Urinary bladder (tissue), 4 donors: ENCODE measurements at places on chromosomes 2 and 18. TPM values are rescaled to one million over a fixed set of nuclear protein-coding genes. Genes with fewer than 3 reads are reported as not detected.

- no peak for DNase-seq
These were observed 131.5 kb downstream of the CAPN13 start for GRCh38 chr2:30675758-30676157.

GRCh38 chr18:63058521-63058920 lies 261.0 kb downstream of the BCL2 start:
- no peak for DNase-seq

- no peak for DNase-seq
These were observed 427.3 kb downstream of the TSN start for GRCh38 chr2:122182616-122183355.

- DNase-seq = no peak
These were observed 216.6 kb downstream of the RTP5 start for GRCh38 chr2:242085941-242086621.

DNA sequence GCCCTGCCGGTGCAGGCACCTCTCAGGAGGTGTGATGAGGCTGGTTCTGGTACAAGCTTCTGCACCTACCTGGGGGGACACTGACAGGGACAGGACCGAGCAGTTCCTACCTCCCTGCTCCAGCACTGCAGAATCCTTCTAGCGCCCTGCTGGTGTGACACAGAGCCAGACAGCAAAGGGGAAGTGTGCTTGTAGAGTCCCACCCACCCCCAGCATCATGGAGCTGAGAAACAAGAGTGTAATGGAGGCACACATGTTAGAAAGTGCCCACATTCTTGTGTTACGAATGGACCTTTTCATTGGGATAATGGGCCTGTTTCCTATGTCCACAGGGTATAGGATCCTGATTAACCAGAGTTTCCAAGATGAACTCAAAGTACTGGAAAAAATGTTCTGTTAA lies 38.3 kb downstream of the OXER1 start:
- DNase-seq = no peak

- no peak for DNase-seq
These were observed 250.3 kb upstream of the EPHA4 start for GRCh38 chr2:221822416-221822815.

DNA sequence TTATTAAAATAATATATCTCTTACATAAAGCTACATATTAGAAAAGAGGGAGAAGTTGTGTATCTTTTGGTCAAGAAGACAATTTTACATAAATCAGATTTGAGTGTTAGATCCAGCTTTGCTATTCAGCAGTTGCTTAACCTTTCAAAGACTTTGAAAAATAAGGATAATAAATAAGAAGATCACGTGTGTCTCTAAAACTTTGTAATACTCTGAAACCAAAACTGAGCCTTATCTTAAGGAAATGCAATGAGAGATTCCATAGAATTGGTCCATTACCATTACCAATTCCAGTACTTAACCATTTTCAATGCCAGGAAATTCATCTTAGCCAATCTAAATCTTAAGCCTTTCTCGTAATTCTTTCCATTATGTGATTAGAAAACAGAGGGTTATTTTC lies 89.2 kb upstream of the COL5A2 start:
- no peak for DNase-seq

GRCh38 chr18:8620845-8621244 lies 11.6 kb downstream of the RAB12 start:
- no peak for DNase-seq

CFAP221 gene
- 0.09 TPM for polyA plus RNA-seq

OR6B2 gene
- polyA plus RNA-seq = not detected
